NCI-H460 (cell line): ENCODE measurements at places on chromosomes 12 and 14.

GRCh38 chr12:17992002-17992656 lies 97.9 kb downstream of the RERGL start:
- peak; percentile 17 for DNase-seq

- no peak for DNase-seq
These were observed 297.0 kb downstream of the PRKD1 start for GRCh38 chr14:29630566-29631160.

- DNase-seq = no peak
These were observed 85.7 kb downstream of the ABCD2 start for GRCh38 chr12:39533951-39534350.

DNA sequence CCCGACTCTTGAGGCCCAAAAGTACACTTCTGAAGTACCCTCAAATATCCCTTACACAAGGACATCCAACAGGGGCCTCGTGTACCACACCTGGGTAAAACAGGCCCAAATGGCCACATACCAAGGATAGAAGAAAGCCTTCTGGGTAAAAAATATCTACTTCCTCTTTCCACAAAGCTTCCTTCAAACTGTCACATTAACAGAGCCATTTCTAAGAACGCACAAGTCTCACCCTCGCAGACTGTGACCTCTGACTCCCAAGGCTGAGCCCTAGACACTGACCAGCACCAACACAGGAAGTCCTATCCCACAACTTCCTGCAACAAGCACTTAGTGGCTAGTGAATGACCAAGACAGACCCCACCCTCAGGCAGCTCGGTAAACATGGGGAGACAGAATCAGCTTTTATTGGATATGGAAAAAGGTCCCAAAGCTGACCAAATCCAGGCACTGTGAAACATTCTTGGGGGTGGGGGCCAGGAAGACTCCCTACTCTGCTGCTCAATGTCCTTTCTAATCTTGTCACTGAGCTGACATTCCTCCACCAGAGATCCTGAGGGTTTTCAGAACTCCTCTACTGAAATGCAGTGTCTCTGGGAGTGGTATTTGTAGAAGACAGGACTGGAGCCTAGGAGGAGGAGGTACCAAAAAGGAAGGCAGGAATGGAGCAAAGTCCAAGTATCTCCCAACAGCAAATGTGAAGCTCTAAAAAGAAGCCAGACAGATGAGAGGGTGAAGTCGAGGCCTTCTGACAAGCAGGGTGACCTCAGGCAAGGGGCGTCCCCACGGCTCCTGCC lies 15.9 kb downstream of the KCTD10 start:
- no peak for DNase-seq

DNA sequence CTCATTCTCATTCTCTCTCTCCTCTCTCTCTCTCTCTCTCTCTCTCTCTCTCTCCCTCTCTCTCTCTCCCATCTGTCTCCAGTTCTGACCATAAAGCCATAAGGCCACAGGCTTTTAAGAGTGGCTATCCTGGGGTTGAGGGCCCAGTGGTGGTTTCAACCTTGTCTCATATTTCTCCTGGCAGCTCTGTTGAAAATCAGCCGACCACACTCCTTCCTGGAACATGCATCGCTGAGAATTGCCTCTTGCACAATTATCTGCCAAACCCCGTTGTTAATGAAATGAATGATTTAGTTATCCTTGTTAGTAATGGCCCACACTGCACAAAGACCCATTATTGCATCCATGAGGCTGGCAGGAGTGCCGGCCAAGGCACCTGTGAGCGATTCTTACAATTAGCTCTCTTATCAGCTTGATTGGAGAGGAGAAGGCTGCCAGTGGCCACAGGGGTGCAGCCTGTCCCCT lies 30.4 kb upstream of the KCNA5 start:
- DNase-seq = no peak

DNA sequence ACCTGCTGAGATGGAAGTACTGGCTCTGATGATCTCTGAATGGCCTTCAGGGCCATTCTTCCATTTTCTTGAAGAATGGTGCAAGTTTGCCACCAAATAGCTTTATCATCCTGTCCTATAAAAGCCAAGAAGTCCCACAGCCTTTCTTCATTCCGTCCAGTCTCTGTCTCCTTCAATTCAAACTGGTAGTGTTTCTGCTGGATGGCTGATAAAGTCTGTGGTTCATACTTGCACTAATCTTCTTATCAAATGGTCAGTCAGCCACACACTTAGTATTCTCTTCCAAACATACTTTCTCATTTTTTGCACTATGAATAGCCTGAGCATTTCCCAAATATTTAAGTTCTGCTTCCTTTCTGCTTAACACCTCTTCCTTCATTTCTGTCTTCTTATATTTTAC lies 39.4 kb upstream of the BEGAIN start:
- DNase-seq = no peak

GRCh38 chr12:124098887-124099286 lies 125.9 kb downstream of the ZNF664 start:
- DNase-seq = no peak

DNA sequence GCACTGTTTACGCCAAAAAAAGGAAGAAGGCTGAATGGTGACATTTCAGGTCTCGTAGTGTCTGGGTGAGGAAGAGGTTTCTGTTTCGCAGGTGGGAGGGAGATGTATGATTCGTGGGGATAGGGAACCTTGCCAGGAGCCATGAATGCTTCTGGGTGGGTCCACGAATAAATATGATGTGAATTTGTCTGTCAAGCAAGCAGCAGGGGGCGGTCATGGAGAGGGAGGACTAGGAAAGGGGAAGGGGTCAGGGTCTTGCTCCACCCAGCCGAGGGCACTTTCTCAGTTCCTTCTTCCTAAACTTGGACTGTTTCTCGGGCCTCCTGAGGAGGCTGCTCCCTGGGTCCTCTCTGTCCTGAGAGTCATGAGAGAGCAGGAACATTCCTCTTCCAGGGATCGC lies 72.5 kb downstream of the LGMN start:
- DNase-seq = no peak

DNA sequence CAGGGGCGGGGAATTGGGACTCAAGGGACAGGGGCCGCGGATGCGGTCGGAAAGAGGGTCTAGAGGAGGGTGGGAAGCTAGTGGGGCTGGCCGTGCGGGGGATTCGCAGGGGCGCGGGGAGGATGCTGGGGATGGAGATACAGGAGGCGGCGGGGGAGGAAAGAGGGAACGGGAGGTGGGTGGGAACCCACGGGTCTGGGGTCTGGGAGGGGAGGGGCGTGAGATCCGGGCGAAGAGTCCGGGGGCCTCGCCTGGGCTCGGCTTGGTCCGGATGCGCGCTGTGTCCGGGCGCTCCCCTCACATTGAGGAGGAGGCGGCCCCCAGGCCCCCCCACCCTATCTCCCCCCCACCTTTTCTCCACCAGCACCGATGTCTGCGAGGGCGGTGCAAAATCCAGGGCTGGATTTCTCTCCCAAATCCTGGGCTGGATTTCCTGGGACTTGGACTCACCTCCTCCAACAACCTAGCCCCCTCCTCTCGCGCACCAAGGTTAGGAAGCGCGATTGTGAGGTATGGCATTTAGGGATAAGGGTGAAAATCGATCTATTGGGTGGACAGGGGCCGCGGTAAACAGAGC lies at the start of gene AGAP2:
Gene AGAP2, minus strand, starts transcription at position 82 of the 577 bp plus-strand sequence. CDS start 496 bp downstream, outside the sequence.
- DNase-seq = no peak

DNA sequence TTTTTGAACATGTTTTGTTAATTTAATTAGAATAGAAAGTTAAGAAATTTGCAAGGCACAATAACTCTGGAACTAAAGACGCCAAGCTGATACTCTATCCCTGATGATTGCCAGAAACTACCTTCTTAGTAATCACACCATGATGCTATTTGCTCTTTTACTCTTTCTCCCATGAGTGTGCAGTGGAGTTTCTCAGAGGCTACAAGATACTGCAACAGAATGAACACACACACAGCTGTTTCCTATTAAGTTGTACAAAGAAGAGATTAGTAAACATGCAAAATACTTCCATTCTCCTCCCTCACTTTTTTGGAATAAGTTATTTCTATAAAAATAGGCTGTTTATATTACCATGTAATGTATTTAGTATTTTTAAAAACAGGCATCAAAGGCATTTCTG lies 1367.5 kb downstream of the AACS start:
- DNase-seq = no peak

DNA sequence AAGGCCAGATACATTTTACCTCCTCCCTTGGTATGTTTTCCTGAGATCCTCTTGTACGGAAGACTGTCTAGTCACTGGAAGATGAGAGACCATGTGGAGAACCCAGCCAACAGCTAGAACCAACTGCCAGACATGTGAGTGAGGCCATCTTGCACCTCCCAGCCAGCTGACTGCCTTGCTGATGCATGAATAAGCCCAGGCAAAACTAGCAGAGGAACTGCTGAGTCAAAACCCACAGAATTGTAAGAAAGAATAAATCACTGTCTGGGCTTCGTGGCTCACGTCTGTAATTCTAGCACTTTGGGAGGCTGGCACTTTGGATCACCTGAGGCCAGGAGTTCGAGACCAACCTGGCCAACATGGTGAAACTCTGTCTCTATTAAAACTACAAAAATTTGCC lies 160.0 kb downstream of the TPH2 start:
- no peak for DNase-seq

GRCh38 chr12:54704202-54704601 lies 56.0 kb upstream of the DCD start:
- no peak for DNase-seq

- peak; percentile 45 for DNase-seq
These were observed 7.2 kb downstream of the DTD2 start for GRCh38 chr14:31449971-31450610.

GRCh38 chr12:28318273-28318672 lies 128.0 kb downstream of the CCDC91 start:
- no peak for DNase-seq
